ENCODE measurements at places on chromosomes 7 and 10.

- no peak for DNase-seq
These were observed 38.6 kb downstream of the ITGA8 start for GRCh38 chr10:15681076-15681475.

GRCh38 chr7:132825932-132826835 lies 249.9 kb upstream of the PLXNA4 start:
- no peak for DNase-seq

- no peak for DNase-seq
These were observed 85.5 kb upstream of the SLC25A13 start for GRCh38 chr7:96407427-96407826.

DNA sequence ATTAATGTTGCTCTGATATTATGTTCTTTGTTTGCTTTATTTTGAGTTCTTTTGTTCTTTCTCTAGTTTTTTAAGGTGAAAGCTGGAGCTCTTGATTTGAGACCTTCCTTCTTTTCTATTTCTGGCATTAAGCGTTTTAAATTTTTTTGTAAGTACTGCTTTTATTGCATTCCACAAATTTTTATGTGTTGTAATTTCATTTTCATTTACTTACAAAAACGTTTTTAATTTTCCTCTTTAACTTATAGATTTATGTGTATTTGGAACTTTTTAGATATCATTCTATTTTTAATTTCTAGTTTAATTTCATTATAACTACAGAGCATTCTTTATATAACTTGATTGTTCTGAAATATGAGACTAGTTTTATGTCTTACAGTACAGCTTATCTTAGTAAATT lies 395.6 kb downstream of the ETV1 start:
- no peak for DNase-seq

DNA sequence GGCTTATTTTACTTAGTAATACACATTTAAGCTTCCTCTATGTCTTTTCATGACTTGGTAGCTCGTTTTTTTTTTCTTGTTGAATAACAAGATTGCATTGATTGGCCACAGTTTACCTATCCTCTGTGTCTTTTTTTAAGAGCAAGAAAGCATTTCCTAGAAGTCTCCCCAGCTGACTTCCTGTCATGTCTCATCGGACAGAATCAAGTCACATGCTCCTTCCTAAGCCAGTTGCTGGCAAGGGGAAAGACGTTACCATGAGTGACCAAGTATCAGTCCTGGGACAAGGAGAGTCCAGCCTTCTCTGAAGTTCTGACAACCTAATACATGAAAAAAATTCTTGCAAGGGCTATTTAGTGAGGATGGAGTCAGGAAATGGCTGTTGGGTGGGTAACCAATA lies 24.9 kb upstream of the SFRP5 start:
- no peak for DNase-seq

DNA sequence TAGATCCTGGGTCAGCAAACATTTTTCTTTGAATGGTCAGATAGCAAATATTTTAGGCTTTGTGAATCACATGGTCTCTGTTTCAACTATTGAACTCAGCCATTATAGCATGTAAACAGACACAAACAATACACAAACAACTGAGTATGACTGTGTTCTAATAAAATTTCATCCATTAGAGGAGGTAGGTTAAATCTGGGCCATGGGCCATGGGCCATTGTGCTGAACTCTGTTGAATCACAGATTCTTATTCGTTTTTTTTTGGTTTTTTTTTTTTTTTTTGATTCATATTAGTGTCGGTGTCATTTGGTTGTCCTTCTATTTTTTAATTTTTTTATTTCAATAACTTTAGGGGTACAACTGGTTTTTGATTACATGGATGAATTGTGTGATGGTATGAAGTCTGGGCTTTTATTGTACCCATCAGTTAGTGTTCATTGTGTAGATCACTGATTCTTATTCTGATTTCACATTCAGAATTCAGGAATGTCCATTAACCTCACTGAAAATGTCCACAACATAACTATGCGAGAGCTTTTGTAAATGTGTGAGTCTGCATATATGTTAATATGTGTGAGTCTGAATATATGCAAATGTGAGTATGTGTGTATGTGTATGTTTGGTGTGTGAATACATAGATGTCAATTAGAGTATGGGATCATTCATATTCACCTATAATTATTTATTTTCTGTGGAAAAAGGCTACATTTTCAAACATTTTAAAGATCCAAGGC lies 443.7 kb upstream of the GRM3 start:
- DNase-seq = no peak

DNA sequence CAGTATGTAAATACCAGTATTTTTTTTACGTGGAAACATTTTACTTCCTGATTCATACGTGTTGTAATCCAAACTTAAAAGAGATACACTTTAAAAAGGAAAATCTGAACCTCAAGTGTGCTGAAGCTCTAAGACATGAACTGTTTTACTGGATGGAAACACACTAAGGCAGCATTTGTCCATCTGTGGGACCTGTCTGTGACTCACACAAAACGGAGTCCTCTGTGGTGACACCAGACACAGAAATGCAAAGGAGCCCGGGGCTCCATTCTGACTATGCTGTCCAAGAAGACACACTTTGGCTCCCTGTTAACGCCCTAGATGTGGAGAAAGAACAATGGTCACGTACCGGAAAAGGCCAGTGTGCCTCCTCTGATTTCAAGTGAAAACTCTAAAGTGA lies 23.9 kb downstream of the RNF133 start:
- no peak for DNase-seq

- no peak for DNase-seq
These were observed 105.2 kb downstream of the NEURL1 start for GRCh38 chr10:103598654-103599115.

DNA sequence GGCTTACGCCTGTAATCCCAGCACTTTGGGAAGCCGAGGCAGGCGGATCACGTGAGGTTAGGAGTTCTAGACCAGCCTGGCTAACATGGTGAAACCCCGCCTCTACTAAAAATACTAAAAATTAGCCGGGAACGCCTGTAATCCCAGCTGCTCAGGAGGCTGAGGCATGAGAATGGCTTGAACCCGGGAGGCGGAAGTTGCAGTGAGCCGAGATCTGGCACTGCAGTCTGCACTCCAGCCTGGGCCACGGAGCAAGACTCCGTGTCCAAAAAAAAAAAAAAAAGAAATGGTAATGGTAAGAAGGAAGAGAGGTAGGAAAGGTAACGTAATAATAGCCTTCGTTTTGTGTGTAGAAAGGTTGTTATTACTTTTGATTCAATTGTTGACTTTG lies 1.2 kb downstream of the HSPA14 start:
- no peak for DNase-seq

GRCh38 chr10:52256832-52257691 lies 57.0 kb upstream of the DKK1 start:
- no peak for DNase-seq

DNA sequence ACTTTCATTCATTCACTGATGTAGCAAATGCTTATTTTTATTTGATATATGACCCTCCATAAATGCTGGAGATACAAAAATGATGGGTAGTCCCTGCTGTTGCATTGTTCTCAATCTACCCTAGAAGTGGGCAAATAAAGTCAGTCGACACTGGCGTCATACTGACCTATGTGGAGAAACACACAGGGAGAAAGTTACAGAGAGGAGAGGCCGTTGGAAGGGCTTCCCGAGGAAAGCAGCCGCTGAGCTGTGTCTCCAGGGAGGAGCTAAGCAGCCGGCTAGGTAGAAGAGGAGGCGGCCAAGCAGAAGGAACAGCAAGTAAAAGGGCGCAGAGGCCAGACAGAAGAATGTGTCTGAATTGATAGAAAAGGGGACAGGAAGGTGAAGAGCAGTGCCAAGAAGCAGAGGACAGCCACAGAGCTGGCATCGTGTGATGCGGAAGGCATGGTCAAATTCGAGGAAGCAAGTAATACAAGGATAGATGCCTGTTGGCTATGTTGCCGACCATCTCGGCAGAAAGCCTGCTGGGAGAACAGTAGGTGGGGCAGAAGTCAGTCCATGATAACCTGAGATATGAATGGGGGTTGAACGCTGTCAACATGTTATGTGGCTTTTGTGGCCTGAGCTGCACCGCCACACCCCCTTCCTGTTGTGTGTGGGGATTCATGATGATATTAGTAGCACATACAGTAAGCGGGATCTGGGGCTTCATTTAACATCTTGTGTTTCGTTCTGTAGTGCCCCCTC lies 25.9 kb downstream of the ST8SIA6 start:
- DNase-seq = peak; percentile 38

GRCh38 chr10:48782386-48782785 lies 97.7 kb downstream of the WDFY4 start:
- no peak for DNase-seq

- DNase-seq = no peak
These were observed 535.8 kb downstream of the SDK1 start for GRCh38 chr7:3836855-3837254.

GRCh38 chr7:130471974-130472373 lies 19.9 kb upstream of the MEST start:
- no peak for DNase-seq

- no peak for DNase-seq
These were observed 57.4 kb upstream of the EBF3 start for GRCh38 chr10:130021383-130021950.

DNA sequence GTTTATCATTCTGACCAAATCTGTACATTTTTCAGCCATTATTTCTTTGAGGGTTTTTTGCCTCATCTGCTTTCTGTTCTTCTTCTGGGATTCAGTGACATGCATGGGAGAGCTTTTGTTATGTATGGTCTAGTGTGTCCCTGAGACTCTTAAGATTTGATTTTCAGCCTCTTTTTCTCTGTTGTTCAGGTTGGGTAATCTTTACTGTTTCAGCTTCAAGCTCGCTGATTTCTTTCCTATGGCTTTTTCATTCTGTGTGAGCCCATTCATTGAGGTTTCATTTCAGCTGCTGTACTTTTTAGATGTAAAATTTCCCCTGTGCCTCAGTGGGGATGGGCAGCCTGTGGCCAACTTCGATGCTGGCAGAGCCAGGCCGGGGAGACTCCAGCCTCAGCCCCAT lies 38.1 kb downstream of the FOXK1 start:
- DNase-seq = no peak

DNA sequence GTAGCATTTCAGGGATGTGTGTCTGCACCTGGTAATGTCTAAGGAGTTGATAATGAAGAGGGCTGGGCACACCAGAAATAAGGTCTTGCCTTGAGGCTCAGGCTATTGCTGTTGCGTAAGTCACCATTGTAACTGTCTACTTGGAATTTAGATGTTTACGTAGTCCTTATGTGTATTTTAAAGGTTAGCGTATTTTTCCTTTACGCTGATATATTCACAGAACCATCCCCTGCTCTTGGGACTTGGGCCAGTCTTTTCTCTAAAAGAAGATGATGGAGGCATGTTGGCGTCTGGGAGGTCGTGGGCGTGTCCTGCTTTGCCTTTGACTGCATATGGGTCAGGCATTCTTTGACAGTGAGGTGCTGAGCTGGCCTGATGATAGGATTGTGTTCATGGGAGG lies 14.7 kb downstream of the WDR37 start:
- no peak for DNase-seq

DNA sequence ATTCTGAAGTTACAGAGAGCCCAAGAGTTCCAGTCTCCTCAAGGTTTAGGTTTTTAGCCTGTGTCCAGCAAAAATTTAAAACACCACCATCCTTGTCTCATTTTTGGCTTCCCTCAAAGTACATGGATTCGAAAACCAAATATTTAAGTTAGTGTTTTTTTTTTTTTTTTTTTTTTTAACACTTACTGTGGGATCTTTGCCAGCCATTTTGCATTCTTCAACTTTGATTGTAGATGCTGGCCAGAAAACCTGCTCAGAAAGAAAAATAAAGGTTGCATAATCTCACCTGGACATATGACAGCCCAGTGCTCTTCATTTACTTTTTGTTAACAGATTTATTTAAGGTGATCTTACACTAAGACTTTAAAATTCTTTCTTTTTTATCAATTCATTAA lies 91.6 kb downstream of the SEMA3C start:
- DNase-seq = no peak

DNA sequence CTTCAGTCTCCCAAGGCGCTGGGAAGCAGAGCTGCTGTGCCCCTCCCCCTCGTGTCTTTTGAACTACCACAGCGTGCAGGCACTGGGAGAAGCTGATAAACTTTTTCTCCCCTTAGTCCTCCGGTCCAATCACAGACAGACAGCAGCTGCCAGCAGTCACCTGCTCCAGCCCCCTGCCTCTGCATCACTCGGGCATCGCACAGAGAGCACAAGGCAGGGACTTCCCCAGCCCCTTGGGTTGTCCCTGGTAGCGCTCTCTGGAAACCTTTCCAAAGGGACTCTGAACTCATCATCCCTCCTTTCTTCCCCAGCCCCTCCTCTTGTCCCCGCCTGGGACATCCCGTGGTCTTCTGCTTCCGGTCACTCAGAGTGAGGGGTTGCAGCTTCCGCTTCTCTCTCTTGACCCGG lies 1.4 kb upstream of the NEUROG3 start:
- no peak for DNase-seq

DNA sequence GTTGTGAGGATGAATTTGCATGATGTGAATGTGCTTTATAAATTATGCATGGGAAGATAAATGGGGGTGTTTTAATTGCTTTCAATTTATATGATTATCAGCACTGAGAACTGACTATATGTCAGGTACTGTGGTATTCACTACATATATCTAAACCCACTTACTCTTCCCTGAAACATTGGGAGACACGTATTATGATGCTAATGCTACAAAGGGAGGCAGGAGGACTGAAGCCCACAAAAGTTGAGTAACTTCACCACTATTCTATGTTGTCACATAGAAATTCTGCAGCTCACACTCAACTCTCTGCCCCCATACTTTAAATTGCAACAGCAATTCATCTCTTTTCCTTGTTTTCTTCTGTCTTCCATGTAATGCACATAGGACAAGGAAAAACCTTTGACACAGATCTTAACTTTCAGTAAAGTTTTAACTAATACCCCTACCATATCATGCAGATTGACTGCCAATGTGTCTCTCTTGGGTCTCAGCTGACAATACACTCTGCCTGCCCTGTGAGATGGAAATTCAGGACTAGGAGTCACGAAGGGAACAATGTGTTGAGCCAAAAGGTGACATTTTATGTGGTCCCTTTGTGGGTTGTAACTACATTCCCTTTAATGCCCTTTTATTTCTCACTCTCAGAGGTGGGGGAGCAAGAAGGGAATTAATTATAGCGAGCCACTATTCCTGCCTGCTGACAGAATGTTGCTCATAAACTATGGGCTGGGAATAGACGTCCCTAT lies 691.0 kb upstream of the SORCS1 start:
- DNase-seq = no peak

DNA sequence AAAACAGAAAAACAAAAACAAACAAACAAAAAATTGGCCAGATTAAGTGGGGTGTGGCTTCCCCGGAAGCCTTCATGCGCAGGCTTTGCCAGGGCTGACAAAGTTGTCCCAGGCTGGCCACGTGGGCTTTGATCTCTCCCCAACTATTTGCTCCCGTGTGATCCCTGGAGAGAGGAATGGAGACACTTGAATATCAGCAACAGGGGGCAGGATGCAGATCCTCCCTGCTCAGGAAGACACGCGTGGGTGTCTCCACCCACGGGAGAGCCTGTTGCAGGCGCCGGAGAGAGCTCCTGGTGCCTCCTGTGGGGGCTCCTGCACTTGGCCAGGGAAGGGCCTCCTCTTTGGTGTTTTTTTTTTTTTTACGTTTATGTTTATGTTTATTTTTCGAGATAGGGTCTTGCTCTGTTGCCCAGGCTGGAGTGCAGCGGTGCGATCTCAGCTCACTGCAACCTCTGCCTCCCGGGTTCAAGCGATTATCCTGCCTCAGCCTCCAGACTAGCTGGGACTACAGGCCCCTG lies 19.0 kb downstream of the TRIM56 start:
- DNase-seq = no peak

All from stimulated activated CD8-positive, alpha-beta memory T cell treated with anti-CD3 and anti-CD28 coated beads, Interleukin-2, amount 100 ng/mL, for 48 hours (primary cell).